ENCODE measurements at places on chromosomes 13 and 19.

GRCh38 chr13:37905736-37906135 lies 36.2 kb upstream of the TRPC4 start:
- DNase-seq: no peak

- peak; percentile 39 for DNase-seq
Observed at GRCh38 chr19:18593367-18594095, 4.9 kb downstream of the REX1BD start.

DNA sequence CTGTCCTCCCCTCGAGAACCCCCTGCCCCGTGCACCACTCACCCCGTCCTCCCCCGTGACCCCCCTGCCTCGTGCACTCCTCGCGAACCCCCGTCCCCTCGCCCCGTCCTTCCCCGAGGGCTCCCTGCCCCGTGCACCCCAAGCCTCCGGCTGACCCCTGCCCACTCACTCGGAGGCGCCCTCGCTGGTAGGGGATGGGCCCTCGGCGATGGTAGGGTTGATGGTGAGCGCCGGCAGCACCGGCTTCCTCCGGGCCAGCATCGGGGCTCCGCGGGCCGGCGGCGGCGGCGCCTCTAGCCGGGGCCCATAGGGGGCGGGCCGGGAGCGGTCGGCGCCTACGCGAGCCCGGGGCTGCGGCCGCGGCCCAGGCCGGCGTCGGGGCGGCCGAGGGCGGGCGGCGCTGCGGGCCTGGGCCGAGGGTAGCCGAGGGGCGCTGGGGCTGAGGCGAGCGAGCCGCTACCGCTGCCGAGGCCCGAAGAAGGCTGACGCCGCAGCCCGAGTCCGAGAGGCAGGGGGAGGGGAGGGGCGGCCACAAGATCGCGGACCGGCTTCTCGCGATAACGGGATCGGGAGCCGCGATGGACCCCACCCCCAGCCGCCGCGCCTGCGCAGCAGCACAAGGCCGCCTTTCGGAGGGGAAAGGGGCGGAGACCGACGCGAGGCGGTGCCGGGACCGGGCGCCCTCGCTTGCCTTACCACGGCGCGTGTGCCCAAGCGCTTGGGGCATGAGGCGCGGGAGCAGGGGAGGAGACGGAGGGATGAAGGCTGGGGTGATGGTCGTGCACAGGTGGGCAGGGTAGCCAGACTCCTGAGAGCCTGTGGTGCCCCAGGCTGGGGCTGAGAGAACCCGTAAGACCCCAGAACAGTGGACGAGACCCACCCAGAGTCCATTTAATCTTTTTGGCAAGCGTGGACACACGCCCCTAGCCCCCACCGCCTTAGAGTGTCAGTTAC lies at the start of gene MAP2K2:
Gene MAP2K2 (minus strand): TSS at position 508 of the 954 bp plus-strand sequence. CDS start 247 bp downstream, at position 261.
- DNase-seq: peak; percentile 98

GRCh38 chr13:99601535-99601934 lies 100.3 kb downstream of the TM9SF2 start:
- no peak for DNase-seq

GRCh38 chr13:41354416-41354815 lies 43.3 kb downstream of the NAA16 start:
- no peak for DNase-seq

DNA sequence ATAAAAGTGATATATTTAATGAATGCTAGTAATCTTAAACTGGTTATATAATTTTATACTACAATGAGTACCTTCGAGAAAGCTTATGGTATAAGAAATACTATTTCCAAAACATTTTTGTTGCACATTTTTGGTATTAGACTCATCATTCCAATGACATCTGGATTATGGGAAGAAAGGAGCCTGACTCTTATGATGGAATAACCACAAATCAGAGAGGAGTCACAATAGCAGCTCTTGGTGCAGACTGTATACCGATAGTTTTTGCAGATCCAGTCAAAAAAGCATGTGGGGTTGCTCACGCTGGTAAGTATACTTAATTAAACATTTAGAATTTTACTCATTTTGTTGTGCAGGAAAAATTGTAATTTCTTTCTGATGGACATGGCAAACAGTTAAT lies 3.9 kb downstream of the LACC1 start:
- no peak for DNase-seq

- DNase-seq: no peak
Observed at GRCh38 chr13:25541434-25542123, 169.8 kb downstream of the ATP8A2 start.

GRCh38 chr19:56155124-56155687 lies 14.1 kb downstream of the ZNF444 start:
- peak; percentile 39 for DNase-seq

DNA sequence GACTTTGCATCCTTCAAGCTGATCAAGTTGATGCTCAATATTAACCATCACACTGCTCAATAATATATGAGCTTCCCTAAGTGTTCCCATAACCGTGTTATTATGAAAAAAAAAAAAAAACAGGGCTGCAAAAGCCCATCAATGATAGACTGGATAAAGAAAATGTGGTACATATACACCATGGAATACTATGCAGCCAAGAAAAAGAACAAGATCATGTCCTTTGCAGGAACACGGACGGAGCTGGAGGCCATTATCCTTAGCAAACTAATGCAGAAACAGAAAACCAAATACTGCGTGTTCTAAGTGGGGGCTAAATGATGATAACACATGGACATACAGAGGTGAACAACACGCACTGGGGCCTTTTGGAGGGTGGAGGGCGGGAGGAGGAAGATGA lies 58.3 kb downstream of the CACNA1A start:
- no peak for DNase-seq

- peak; percentile 68 for DNase-seq
Observed at GRCh38 chr19:11091703-11092153, 2.5 kb downstream of the LDLR start.

- DNase-seq: no peak
Observed at GRCh38 chr13:30829833-30830637, 76.0 kb upstream of the MEDAG start.

- no peak for DNase-seq
Observed at GRCh38 chr13:79470666-79471065, 10.3 kb upstream of the NDFIP2 start.

- DNase-seq: peak; percentile 16
Observed at GRCh38 chr19:56312787-56313657, 1.6 kb downstream of the ZSCAN5A start.

DNA sequence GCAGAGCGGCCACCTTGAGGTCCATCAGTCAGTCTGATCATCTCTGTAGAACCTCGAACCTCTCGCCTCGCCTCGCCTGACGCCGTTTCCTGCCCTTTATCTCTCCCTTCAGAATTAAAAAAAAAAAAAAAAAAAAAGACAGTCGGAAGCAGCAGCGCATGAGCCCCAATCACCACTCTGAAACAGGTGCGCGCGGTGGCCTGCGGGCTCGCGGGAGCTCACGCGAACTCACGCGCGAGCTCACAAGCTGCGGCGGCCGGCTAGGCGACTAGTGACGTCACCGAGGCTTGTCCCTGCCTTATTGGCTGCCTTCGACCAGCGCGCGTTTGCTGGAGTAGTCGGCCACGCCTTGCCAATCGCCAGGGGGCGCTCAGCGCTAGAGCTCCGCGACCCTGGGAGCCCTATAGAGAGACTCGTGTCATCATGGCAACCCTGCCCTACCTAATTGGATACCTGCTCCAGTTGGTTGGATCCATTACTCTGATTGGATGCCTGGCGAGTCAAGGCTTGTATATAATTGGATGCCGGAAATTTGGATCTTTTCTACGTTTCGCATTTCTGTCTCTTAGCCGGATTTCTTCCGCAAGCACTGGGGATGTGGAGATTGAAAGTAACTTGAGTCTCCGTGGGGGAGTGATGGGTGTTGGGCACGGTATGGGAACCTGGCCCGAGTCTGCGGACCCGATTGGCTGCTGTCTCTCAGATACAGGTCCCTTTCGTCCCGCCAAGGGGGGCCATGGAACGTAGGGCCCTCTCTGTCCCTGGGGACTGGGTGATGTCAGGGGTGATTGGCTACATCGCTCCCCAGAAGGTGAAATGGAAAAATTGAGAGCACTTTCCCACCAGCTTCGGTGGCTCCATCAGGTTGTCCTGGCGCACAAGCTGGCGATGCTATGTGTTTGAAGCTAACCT lies 31.6 kb downstream of the SYT3 start:
- DNase-seq: peak; percentile 95

GRCh38 chr19:7701049-7701653 lies 780 bp downstream of the FCER2 start:
- no peak for DNase-seq

GRCh38 chr13:106462710-106463109 lies 72.8 kb downstream of the EFNB2 start:
- no peak for DNase-seq

DNA sequence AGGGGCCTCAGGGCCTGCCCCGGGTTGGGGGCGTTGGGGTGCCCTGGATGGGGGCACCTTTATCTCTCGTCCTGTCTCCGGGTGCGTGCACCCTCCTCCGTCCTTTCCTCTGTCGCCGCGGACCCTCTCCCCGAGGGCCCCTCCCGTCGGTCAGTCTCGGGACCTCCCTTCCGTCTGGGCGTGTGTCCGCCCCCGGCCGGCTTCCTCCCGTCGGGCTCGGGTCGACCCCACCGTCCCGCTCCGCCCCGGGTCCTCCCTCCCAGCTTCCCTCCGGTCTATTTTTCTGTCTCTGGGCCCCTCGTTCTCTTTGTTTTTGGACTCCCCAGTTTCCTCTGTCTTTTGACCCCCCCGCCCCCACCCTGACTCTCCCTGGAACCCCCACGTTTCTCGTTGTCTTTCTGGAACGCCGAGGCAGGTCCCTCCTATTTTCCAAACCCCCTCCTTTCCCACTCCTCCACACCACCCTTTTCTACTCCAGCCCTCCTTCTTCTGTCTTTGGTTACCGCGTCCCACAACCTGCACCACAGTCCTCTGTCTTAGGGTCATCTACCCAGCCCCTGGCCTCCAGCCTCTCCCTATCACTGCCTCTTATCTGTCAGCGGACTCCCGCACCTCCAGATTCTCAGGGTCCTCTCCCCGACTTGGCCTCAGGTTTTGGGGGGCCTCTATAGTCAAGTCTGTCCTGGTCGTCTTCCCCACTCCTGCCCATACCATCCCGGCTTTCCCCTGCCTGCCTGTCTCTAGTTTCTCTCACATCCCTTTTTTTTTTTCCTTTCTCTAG lies 757 bp downstream of the EGLN2 start:
- peak; percentile 50 for DNase-seq

GRCh38 chr13:79404361-79404760 lies 1.7 kb downstream of the RBM26 start:
- DNase-seq: no peak

DNA sequence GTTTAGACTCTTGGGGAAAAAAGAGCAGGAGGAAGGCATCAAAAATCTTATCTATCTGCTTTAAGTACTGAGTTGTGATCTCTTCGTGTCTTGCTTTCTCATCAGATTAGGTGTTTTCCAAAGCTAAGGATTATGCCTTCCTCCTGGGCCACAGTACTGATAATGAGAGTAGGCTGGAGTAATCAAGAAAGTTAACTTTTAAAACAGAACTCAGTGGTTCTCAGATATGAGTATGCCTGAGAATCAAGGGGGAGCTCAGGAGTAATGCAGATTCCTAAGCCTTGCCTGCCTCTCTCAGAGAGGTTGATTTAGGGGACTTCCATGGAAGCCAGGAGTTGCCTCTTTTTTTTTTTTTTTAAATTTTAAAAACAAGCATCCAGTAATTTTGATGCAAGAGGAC lies 23.5 kb downstream of the CDADC1 start:
- no peak for DNase-seq

GRCh38 chr13:97403893-97404750 lies 29.8 kb upstream of the RAP2A start:
- no peak for DNase-seq

DNA sequence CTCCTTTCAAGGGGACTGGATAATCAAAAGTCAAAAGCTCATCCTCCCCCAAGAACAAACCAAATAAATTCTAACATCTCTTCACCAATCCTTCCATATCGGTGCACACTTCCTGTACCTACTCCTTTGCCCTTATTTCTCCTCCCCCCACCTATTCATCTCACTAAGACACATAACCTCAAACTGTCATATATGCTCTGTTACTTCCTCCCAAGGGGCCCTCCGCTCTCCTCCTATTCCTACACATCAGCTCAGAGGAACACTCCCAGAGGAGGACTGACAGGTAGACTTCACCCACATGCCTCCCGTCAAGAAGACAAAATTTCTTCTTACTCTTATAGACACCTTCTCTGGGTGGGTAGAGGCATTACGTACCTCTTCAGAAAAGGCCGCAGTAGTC lies 48.1 kb downstream of the ZNF93 start:
- no peak for DNase-seq

DNA sequence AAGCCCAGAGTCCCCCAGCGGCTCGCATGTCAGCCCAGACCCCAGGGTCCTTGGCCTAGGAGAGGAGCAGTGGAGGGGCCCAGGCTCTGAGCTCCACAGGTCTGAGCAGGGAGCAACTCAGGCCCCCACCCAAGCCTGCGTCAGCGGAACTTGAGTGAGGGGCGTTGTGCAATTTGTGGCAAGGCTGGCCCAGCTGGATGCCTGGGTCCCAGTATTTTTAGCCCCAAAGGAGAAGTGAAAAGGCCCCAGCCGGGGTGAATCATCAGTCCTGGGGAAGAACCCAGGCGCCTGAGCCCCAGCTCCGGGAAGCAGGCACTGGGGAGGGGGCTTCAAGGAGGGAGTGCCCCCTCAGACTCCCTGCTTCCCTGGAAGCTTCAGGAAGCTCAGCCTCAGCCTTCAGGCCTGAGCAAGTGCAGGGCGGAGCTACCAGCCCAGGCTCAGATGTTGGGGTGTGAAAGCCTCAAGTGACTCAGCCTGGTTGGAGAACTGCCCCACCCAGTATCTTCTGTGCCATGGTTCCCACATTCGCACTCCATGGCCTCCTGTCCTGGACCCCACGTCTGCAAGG lies 7.2 kb downstream of the MED29 start:
- DNase-seq: peak; percentile 81

GRCh38 chr13:48624858-48625257 lies 28.9 kb upstream of the CYSLTR2 start:
- DNase-seq: no peak

DNA sequence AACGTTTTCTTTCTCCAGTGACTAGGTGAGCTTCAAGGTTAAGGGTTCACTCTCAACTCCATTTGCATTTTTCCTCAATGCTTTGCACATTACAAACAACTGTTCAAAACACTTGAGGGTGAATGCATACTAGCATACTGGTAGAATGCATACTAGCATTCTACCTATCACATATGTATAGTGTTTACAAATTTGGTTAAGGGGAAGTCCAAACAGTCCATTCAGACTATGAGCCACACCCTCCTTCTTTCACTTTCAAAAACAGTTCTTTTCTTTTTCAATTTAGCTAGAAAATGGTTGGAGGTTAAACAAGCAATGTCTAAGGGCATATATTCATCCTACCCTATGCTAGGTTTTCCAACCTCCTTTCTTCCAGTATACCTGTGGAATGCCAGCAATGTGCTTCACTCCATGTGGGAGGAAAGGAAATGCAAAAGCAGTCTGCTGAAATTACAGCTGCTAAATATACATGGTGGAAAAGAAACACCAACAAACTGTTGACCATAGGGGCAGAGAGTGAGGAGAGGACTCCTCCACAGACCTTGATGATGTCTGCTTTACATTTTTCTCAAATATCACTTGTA lies 102.6 kb downstream of the DOCK9 start:
- no peak for DNase-seq

All from activated CD4-positive, alpha-beta T cell treated with anti-CD3 and anti-CD28 coated beads for 36 hours (primary cell).